ENCODE measurements at places on chromosomes 12 and 14.

GRCh38 chr14:72649603-72650227, 244.2 kb downstream of the DPF3 start:
- DNase-seq, result no peak

DNA sequence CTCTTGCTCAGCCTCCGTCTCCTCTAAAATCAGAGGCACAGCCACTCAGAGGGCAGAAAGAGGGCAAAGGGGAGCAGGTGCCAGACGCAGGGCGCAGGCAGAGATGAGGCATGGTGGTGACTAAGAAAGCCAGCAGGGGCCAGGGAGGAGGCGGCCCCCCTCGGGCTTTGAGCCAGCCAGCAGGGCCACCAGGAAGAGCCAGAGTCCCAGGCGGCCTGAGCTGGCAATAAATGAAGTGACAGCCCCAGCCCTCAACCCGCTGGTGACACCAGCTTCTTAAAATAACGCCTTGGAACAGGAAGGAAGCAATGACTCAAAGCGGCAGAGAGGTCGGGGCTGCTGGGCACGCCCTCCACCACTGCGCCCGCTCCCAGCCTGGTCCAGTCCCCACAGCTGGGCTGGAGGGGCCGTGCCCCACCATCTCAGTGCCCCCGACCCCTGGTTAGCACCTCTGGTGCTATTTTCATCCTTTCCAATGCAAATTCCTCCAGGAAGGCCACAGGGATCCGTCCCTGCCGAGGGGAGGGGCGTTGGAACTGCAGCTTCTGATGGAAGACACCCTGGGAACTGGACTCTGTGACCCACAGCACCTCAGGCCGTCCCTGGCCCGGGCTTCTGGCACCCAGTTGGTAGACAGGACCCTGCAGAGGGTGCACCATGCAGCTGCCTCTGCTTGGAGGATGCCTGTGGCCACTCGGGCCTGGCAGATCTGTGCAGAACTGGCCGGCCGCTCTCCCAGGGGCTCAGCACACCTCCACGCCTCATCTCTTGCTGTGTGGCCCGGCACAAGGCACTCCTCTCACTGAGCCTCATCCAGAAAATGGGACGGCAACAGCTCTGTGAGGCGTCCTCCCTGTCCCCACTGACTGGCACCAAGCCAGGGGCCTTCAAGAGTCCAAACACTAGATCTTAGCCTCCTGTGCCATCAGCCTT, 113.7 kb downstream of the NCOR2 start:
- peak; percentile 97 for DNase-seq

DNA sequence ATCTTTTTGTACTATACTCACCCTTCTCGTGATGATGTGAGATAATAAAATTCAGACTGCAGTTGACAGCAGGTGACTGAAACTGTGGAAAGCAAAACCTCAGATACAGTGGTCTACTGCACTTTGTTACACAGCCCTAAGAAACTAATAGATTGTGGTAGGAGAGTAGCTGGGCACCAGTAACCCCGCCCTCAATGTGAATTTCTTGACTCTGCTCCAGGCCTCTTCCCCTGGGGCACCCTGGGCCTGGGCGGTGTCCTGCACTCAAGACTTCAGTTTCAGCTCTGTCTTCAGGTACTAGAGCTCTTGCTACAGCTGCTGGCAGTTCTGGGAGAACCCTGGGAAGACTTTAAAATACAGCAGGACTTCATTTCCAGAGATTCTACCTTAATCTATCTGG, 197.6 kb upstream of the AVPR1A start:
- DNase-seq, result no peak

GRCh38 chr12:6187948-6188793, 12.0 kb upstream of the CD9 start:
- DNase-seq, result no peak

DNA sequence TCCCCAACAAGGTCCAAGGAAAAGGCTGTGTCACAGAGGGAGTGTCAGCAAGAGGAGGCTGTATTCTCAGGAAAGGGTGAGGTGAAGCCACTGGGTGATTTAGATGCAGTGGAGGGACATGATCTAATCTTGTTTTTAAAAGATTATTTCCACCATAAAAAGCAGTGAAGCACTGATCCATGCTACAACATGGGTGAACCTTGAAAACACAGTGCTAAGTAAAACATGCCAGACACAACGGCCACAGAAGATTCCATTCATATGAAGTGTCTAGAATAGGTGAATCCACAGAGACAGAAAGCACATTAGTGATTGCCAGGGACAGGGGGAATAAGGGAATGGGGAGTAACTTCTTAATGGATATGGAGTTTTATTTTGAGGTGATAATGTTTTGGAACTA, 12.8 kb downstream of the RITA1 start:
- DNase-seq, result no peak

- DNase-seq, result peak; percentile 53
Observed at GRCh38 chr12:116015525-116015924, 262.0 kb downstream of the MED13L start.

DNA sequence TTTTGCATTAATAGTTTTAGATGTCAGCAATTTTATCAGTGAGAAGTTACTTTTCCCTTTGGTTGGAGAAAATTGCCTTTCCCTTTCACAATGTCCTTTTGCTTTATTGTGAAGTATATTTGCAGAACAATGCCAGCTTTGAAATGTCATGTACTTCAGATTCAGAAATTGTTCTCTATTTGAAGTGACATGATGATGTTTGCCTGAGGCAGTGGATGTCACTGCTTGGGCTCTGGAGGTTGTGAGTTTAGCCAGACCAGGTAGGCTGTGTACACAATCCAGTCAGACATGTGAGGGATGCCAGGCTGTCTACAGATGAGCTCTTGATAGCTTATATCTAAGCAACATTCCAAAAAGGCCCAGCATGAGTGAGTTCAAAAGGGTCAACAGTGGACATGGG, 451.9 kb upstream of the FBXO33 start:
- no peak for DNase-seq

- DNase-seq, result peak; percentile 33
Observed at GRCh38 chr14:31291210-31291609, 83.6 kb upstream of the HECTD1 start.

DNA sequence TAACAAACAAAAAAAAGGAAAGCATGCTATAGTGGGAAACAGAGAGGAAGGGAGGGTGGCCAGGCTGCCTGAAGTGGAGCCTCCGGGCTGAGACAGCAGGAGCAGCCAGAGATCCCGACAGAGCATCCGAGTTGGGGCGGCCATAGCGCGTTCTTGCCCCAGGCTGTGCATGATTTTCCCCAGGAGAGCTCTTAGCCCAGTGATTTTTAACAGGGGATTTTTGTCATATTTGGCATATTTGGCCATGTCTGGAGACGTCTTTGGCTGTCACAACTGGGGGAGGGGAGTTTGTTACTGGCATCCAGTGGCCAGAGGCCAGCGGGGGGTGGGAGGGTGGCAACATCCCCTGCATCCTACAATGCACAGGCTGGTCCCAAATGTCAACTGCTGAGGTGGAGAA, 23.6 kb downstream of the BDKRB1 start:
- DNase-seq, result peak; percentile 58

- peak; percentile 31 for DNase-seq
Observed at GRCh38 chr12:19971361-19972280, 396.7 kb upstream of the PDE3A start.

GRCh38 chr12:79155683-79156082, 291.1 kb downstream of the SYT1 start:
- DNase-seq, result no peak

DNA sequence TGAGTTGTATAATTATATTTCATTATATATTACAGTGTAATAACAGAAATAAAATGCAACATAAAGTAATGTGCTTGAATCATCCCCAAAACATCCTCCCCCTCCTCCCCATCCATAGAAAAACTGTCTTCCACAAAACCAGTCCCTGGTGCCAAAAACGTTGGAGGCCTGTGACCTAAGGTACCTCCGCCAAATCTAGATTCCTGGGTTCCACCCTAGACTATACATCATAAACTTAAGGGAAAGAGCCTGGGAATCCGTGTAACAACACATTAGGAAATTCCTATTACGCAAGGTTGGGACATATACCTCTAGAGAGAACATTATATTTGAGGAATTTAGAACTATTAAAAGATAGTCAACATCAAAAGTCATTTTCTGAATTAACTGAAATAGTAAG, 38.0 kb downstream of the SPPL3 start:
- no peak for DNase-seq
